Neural progenitor cell (in vitro differentiated cells): ENCODE measurements at places on chromosomes 1 and 21.

DNA sequence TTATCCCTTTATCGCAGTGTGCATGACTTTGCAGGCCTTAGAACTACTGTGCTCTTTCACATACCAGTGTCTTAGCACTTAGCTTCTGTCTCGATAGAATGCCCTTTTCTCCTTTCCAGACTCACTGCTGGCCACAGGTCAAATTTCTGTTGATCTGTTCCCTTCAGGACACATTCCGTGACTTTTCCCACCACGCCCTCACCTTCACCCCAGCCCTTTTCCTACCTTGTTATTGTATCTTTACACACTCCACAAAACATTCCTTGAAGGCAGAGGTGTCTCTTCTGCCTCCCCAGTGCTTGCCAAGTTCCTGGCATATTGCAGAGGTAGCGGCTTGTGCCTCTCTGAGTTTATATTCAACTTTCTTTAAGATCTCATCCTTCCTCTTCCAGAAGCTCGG lies 3.7 kb upstream of the IGSF9 start:
- DNase-seq: no peak

DNA sequence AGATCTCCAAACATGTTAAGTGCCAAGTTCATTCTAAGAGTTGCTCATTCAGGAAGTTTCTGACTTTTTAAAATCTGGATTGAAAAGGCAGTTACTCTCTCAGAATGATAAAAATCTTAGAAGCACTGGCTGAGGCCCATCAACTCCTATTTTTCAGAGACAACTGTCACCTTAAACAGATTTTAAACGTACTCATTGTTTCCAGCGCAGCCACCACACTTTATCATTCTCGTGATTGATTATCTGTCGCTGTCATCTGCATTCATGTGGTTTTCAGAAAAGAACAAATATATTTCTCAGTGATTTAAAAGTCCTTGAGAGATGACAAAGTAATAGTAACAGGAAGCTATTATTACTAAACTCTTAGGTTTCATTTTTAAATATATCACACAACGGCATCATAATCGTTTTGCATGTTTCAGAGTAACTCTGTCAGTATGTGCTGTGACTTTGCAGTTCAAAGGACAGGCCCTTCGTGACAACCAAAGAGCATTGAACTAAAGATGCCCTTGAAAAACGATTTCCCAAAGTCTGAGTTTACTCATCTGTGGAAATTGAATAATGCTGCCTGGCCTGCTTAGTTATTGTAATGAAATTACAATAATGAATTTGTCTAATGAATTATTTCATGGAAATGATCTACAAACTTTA lies 14.9 kb upstream of the KCNK1 start:
- DNase-seq: no peak

- no peak for DNase-seq
Measured at GRCh38 chr21:44927587-44928461, 7.1 kb upstream of the ITGB2 start.

GRCh38 chr1:71621785-71622184 lies 541.0 kb upstream of the ZRANB2 start:
- no peak for DNase-seq

DNA sequence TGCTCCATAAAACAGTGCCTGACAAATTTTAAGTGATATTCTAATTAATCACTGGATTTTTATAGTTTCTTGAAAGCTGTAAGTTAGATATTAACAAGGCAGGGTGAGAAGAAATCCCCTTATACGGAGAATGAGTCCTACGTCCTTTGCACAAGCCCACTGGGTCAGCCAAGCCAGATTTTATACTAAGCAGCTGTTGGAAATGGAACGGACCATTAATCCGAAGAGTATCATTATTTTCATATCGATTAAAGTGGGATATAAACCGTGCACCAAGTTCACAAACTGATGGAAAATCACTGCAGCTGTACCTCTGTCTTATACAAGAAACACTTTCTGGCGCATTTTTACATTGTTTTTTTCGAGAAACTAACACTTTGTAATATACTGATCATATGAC lies 35.2 kb downstream of the SPAG17 start:
- no peak for DNase-seq

DNA sequence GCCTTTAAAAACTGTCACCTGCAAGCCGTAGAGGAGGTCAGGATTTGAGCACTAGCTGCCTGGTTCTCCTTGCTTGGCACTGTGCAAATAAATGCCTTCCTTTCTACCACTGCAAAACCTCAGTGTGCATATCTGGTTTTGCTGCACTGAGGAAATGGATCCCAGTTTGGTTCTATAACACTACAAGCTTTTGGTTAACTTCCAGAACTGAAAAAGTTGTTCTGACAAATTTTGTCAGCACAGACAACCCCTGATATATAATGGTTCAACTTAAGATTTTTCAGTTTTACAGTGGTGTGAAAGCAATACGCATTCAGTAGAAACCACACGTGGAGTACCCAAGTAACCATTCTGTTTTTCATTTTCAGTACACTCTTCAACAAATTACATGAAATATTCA lies 29.8 kb upstream of the GALNT2 start:
- no peak for DNase-seq

DNA sequence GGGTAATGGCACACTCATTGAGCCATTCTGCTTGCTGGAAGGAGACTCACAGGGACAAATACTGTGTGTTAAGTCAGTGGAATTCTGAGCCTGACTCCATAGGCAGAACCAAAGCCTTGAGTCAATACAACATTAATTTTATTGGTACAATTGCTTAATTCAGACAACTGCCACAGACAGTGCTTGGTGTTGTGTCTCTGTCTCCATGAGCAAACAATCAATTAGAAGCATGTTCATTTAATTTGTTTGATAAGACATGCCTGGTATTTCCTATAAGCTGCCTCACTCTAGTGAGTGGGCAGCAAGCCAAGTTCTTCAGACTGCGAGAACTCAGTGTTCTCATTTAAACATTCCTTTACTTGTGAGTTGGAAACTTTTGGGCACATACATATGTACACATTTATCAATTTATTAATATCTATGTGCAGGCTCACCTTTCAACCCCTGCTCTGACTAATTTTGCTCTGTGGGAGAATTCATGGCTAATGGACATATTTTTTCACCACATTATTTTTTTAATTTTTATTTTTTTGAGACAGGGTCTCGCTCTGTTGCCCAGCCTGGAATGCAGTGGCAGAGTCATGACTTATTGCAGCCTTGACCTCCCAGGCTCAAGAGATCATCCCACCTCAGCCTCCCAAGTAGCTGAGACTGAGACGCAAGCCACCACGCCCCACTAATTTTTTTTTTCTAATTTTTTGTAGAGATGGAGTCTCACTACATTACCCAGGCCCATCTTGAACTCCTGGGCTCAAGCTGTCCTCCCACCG lies 4.5 kb upstream of the SRSF10 start:
- DNase-seq: no peak

DNA sequence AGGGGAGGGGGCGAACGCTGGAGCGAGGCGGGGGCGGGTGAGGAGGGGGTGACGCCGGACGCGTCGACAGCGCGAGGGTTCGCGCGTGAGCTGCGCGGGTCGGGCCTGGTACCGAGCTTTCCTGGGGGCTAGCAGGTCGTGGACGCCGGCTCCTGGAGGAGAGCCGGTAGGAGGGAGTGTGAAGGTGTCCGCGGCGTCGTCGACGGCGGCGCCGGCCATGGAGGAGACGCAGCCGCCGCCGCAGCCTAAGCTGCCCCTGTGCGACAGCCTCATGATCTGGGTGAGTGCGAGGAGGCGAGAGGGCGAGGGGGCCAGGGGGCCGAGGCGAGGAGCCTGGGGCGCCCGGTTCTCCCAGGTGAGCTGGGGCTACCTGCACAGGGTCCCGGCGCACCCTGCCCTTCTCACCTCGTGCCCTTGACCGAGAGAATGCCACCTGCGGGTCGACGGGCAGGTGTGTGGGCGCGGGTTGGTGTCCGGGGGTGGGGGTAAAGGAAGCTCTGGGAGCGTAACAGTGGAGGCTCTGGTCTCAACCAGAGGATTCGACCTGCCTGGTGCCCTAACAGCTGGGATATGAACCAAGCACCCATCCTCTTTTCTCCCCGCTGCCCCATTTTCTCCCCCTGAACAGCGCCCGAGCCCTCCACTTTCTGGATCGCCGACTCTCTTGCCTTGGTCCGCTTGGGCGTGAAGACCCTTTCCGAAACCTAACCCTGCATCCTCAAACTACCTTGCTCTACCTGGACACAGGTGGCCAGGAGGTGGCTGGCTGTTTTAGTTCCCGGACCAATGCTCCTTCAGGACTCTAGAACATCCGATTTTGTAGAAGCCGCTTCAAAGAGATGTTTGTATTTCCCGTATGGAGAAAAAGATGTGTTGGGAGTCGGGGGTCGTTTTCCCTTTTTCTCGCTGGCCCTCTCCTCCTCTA lies at the start of gene HOOK1:
HOOK1 (plus strand) TSS at position 49 of the 925 bp plus-strand sequence; CDS start at position 218, 169 bp downstream.
- DNase-seq: peak; percentile 22

DNA sequence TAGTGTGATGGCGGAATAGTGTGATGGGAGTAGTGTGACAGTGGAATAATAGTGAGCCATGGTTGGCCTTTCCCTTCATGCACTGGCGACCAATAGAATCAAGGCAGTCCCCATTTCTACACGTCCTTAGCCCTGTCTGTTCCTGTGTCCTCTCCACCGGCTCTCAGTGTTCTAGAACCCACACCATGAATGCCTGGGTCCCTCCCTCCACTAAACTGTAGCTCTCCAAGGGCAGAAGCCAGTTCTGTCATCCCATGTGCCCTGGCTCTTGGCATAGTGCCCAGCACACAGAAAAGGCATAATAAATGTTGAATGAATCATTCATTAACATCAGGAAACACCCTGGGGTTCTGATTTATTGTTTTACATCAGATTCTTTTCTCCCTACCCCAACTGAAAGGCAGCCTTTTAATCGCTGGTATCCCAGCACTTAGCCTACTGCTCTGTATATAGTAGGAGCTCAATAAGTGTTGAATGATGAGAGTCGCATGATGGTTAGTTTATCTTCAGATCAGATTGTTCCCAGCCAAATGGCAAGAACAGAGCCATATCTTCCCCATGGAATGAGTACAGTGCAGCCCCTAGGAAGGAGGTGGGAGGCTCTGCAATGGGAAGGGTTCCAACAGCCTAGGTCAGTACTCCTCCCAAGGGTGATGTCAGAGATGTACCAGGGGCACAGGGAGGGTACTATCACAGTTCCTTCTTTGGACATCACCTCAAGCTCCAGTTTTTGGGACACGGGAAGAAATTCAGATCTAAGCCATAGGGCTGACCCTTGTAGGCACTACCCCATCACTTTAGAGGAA lies 325.7 kb downstream of the HHAT start:
- no peak for DNase-seq

GRCh38 chr1:21496886-21497285 lies 12.3 kb upstream of the ALPL start:
- DNase-seq: no peak

DNA sequence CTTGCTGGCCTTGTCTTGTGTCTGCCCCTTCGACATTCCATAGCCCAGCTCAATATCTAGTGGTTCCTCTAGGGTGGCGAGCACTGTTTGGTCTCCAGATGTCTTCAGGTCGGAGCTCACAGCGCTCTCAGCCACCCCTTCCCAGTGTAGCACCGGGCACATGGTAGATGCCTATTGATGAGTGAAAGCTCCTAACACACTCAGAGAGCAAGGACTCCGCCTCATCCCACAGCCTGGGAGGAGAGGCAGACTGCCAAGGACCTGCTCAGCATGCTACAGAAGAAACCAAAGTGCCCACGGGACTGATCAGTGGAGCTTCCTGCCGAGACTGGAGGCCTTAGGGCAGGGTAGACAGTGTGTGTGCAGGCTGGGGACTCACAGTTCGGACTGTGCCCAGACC lies 10.9 kb downstream of the PCSK9 start:
- no peak for DNase-seq

DNA sequence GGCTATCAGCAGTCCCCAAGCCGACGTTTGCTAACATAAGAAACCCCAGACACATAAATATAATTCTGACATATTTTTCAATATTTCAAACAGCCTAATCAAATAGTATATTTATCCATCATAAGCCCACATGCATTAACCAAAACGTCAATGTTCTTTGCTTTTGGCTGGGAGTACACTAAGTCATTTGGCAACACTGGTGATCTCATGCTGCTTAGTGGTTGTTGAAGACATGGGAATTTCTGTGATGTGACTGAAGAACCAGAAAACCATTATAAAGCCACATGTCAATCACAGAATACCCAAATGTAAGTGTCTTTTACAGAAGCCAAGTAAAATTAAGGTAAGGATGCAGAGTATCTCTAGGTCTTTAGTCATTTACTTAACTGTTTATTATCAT lies 57.6 kb downstream of the PLPPR5 start:
- DNase-seq: no peak

DNA sequence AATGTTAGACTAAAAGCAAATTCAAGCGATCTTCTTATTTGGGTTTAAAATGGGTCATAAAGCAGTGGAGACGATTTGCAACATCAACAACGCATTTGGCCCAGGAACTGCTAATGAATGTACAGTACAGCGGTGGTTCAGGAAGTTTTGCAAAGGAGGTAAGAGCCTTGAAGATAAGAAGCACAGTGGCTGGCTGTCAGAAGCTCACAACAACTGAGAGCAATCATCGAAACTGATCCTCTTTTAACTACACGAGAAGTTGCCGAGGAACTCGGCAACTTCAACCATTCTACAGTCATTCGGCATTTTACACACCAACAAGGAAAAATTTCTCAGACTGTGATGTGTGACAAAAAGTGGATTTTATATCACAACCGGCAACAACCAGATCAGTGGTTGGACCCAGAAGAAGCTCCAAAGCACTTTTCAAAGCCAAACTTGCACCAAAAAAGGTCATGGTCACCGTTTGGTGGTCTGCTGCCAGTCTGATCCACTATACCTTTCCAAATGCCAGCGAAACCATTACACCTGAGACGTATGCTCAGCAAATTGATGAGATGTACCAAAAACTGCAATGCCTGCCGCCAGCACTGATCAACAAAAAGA lies 47.9 kb downstream of the ASH1L start:
- DNase-seq: no peak

DNA sequence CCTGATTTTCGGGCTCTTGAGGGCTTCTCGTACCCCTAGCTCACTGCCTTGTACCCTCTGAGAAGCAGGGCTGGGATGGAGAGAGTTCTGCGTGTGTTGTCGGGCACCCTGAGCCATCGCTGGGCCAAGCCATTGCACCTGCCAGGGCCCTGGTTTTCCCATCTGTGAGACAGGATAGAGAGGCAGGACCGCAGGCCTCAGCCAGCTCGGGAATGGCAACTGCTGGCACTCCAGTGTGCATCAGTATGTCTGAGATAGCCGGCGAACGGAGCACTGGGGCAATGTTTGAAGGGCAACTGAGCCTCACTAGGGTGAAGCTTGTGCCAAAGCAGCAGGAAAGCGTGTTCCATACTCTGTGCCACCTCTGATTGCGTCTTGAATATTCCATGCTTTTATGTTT lies 66.9 kb downstream of the TENT5C start:
- DNase-seq: no peak
